Left lung (tissue), 14 donors: ENCODE measurements at places on chromosomes 11 and 22. TPM values are rescaled to one million over a fixed set of nuclear protein-coding genes. Genes with fewer than 3 reads are reported as not detected.

DNA sequence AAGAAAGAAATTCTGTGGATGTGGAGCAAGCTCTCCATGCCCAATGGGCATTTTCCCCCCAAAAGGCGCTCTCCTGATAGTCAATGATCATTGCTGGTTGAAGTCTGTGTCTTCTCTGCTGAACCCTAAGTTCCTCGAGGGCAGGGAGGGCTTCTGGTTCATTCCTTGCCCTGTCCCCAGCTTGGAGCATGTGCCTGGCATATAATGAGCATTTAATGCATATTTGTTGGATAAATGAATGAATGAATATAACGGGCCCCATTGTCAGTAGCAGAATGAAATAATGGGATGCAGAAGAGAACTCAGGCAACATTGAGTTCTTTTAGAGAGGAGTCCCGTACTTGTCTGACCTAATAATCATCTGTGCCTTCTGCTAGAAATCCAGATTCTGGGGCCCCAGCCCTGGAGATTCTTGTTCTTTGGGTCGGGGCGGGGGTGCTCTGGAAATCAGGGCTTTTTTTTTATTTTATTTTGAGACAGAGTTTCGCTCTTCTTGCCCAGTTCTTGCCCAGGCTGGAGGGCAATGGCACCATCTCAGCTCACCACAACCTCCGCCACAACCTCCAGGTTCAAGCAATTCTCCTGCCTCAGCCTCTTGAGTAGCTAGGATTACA, 64.4 kb downstream of the CD82 start:
- H3K27me3 ChIP-seq, result no peaks in the 10 kb centered on the region
- H3K4me1 ChIP-seq, result peaks cover 45% of the 10 kb centered on the region
- H3K4me3 ChIP-seq, result no peak overlapping the region
- no peaks in the 10 kb centered on the region for H3K36me3 ChIP-seq
- no peak overlapping the region for H3K27ac ChIP-seq

GRCh38 chr11:65482306-65482850, 16.5 kb upstream of the MALAT1 start:
- H3K4me1 ChIP-seq, result peaks cover 20% of the 10 kb centered on the region
- H3K27ac ChIP-seq, result no peak overlapping the region
- no peak for DNase-seq
- H3K4me3 ChIP-seq, result no peak overlapping the region
- H3K27me3 ChIP-seq, result no peaks in the 10 kb centered on the region

DNA sequence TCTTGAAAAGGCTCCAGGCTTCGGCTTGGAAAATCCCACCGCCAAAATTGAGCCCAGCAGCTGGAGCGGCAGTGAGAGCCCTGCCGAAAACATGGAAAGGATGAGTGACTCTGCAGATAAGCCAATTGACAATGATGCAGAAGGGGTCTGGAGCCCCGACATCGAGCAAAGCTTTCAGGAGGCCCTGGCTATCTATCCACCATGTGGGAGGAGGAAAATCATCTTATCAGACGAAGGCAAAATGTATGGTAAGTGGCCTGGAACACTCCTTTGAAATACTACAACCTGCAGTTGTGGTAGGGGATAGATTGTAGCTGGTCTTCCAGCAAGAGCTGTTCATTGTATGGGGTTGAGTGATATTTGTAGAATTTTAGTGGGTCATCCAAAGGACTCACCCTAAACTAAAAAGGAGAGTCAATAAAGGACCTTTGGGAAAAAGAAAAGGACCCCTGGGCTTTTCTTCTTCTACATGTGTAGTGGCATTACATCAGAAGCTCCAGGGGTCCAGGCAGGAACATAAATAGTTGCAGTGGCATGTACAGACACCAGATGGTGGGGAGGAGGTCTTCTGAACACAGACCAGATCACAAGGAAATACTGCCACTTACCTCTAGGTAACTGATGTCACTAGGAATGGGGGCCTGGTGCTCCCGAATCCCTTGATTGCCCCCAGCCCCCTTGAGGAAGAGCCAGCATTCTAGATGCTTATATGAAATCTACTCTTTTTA, 90.1 kb downstream of the TEAD1 start:
- no peak overlapping the region for H3K4me3 ChIP-seq
- H3K4me1 ChIP-seq, result no peaks in the 10 kb centered on the region
- H3K27me3 ChIP-seq, result no peaks in the 10 kb centered on the region
- H3K27ac ChIP-seq, result no peak overlapping the region

DNA sequence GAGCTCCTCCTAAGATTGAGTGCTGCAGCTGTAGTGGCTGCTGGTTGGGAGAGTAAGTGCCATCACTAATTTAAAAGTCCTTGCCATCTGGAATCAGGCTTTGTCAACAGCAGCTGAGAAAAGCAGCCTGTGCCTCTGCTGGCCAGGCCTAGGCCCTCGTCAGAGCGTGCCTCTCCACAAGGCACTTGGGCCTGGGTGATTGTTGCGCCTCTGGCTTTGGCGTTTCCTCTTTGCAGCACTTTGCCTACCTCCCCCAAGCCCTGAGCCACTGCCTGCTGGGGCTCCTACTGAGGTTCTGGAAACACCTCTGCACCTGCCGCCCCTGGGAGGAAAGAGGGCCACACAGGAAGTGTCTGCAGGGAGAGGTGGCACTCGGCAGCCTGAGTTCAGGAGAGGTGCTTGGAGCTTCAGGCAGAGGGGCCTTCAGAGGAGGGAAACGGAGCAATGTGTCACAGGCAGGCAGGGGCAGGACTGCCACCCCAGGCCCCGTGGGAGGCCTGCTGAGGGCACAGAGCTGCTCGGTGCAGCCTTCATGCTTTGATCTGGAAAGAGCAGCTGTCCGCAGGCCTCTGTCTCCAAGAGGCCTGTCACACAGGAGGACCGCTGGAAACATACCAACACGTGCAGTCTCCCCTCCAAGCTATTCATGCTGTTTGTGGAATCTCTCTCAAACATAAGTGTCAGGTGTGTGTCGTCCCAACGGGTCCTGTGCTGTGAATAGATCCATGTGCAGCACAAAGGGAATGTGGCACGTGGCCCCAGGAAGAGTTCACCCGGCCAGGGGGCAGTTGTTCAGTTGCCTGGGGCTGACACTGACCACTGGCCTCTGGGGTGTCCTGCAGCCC, 61.5 kb upstream of the EMID1 start:
- no peaks in the 10 kb centered on the region for H3K27me3 ChIP-seq
- no peak overlapping the region for H3K4me3 ChIP-seq
- peaks cover 34% of the 10 kb centered on the region for H3K36me3 ChIP-seq
- no peak overlapping the region for H3K27ac ChIP-seq
- no peaks in the 10 kb centered on the region for H3K4me1 ChIP-seq

DNA sequence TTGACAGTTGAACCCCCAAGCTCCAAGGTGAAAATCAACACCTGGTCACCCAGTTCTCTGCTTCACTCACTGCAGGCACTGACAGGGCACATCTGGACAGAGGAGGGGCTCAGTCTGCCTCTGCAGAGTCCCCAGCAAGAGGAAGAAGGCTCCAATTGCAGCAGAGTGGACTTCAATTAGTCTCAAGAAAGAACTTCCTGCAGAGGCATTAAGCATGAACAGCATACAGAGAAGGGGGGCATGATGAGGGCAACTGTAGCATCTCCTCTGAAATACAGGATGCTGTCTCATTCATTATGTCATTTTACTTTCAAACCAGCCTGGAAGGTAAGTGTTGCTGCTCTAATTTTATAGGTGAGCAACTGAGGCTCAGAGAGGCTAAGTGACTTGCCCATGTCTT, 11.1 kb downstream of the GDPD5 start:
- no peak overlapping the region for H3K4me3 ChIP-seq
- H3K27ac ChIP-seq, result no peak overlapping the region
- no peaks in the 10 kb centered on the region for H3K36me3 ChIP-seq
- DNase-seq, result no peak
- no peaks in the 10 kb centered on the region for H3K27me3 ChIP-seq

DNA sequence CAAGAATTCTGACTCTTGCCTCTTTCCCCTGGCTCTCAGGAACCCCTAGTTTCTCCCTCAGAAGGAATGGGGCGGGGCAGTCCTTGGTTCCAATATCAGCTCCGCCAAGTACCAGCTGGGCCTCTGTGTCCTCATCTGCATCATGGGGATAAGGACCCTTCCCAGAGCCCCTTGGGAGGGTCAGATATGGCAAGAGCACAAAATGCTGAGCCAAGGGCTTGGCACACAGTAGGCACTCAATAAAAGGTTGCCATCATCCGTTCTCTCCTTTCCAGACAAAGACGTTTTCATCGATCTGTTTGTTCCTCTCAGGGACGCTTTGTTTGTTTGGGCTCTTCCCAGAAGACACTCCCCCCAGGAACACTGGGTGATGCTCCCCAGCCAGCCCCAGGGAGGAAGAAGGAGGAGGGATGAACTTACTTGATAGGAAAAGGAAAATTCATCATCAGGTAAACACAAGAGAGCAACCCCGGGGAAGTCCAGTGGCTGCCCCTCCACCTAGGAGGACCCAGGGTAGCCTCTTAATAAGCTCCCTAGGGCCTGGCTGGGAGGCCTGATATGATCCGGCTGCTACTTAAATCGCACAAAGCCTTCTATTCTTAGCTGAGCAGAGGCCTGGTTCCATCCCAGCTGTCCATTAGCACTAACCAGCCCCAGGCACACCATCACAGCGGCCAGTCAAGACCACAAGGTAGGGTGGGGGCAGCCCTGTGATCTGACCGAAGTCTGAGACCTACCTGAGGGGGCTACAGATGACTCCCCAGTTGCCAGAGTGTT, 19.6 kb downstream of the GDPD5 start:
- no peaks in the 10 kb centered on the region for H3K36me3 ChIP-seq
- no peak for DNase-seq
- H3K4me3 ChIP-seq, result no peak overlapping the region
- no peak overlapping the region for H3K27ac ChIP-seq
- no peaks in the 10 kb centered on the region for H3K27me3 ChIP-seq

The TRIM49 gene
- total RNA-seq, result not detected

DNA sequence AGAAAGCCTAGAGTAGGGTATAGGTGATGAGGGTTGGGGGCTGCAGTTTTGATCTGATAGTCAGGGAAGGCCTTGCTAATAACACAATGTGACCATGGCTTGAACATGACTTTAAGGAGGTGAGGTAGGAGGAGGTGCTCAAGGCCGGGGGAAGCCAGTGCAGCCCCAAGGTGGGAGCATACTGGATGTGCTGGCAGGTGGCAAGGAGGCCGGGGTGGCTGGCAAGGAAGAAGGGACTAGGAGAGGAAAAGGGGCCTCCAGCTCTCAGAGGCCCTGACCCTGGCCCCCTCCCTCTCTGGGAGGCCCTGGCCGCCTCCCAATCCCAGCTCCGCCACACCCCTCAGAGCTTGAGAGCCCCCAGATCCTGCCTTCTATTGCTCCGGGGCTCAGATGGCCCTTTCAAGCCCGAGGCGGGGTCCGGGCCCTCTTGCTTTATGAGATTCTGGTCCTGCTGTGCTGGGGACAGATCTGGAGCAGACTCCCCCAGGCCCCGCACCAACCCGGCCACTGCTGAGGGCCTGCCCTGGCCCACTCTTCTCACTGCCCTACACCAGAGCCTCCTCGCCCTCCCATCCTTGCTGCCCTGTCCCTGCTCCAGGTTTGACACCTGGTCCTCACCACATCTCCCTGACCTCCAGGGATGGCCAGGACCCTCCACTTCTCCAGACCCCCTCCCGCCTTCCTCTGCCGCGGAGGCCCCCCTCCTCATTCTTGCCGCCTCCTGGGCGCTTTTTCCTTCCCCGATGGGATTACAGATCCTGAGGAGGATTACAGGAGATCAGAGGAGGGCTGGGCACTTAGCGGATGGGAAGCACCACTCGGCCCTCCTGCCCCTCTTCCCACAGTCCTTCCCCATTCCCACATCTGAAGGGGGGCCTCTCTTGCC, 1.8 kb downstream of the PITPNM1 start:
- no peak overlapping the region for H3K27ac ChIP-seq
- peak overlapping the region; percentile 50 for H3K4me3 ChIP-seq
- H3K36me3 ChIP-seq, result no peaks in the 10 kb centered on the region

The ST14 gene
- total RNA-seq, result 80.6 TPM

DNA sequence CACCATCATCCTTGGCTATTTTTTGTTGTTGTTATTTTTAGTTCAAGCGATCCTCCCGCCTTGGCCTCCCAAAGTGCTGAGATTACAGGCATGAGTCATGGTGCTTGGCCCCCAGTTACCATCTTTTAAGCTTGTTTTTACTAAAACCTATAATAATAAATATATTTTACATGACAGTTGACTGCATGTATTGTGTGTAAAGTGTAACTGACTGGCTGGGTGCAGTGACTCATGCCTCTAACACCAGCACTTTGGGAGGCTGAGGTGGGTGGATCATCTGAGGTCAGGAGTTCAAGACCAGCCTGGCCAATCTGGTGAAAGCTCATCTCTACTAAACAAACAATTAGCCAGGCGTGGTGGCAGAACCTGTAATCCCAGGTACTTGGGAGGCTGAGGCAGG, 386.2 kb downstream of the TENM4 start:
- no peaks in the 10 kb centered on the region for H3K27me3 ChIP-seq
- H3K27ac ChIP-seq, result no peak overlapping the region
- no peak for DNase-seq
- no peaks in the 10 kb centered on the region for H3K4me1 ChIP-seq

- H3K27me3 ChIP-seq, result no peaks in the 10 kb centered on the region
- peaks cover 6% of the 10 kb centered on the region for H3K4me1 ChIP-seq
- DNase-seq, result peak; percentile 78
- H3K36me3 ChIP-seq, result peaks cover 3% of the 10 kb centered on the region
- H3K27ac ChIP-seq, result no peak overlapping the region
These were observed 55.5 kb downstream of the CLPB start for GRCh38 chr11:72378704-72379383.

GRCh38 chr11:24093375-24093774, 403.5 kb upstream of the LUZP2 start:
- no peak overlapping the region for H3K27ac ChIP-seq
- H3K4me1 ChIP-seq, result no peaks in the 10 kb centered on the region
- no peaks in the 10 kb centered on the region for H3K27me3 ChIP-seq
- DNase-seq, result no peak
- H3K36me3 ChIP-seq, result no peaks in the 10 kb centered on the region

- no peak overlapping the region for H3K27ac ChIP-seq
- H3K4me3 ChIP-seq, result no peak overlapping the region
- H3K36me3 ChIP-seq, result no peaks in the 10 kb centered on the region
- no peak for DNase-seq
- no peaks in the 10 kb centered on the region for H3K4me1 ChIP-seq
These were observed 89.9 kb downstream of the FAT3 start for GRCh38 chr11:92314499-92314898.

GRCh38 chr11:82995754-82996398, 75.8 kb downstream of the RAB30 start:
- no peaks in the 10 kb centered on the region for H3K27me3 ChIP-seq
- no peaks in the 10 kb centered on the region for H3K4me1 ChIP-seq
- H3K27ac ChIP-seq, result no peak overlapping the region

The MIAT gene
- 11.2 TPM for total RNA-seq

DNA sequence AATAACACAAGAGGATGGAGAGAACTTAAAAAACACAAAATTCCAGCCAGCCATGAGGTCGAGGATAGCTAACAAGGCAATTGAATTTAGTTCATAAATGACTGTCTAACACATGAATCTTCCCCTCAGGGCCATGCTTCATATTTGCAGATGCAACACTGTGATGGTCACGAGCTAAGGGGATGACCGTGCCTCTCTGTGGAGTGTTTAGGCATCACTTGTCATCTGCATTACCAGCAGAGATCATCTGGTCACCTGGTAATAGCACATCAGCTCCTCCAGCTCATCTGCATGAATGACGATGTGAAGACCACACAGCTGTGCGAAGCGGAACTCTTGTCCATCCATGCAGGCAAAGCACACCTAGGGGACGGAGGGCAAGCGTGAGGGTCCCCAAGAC, 20.9 kb upstream of the SLC25A1 start:
- no peak overlapping the region for H3K27ac ChIP-seq
- peaks cover 70% of the 10 kb centered on the region for H3K36me3 ChIP-seq
- DNase-seq, result no peak
- H3K4me3 ChIP-seq, result no peak overlapping the region

The OOSP4A gene
- total RNA-seq, result not detected
